ENCODE measurements at places on chromosomes 16 and 17.

GRCh38 chr17:72467841-72468653 lies 347.2 kb downstream of the SOX9 start:
- ATAC-seq: no peak

DNA sequence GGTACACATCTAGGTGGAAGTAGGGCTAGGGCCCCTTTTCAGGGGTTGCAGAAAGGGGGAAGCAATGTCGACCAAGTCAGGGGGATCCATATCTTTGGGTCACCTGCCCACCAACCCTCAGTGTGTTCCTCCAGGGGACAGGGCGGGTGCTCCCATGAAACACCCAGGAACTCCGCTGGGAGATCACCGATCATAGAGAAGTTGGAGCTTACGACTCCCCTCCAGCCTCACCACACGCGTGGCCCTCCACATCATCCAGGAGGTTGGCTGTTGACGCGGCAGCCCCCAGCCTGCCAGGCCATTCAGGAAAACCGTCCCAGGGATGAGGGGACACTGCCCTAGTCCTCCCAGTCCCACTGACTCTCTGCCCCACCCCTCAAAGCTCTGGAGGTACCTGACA lies 17.3 kb upstream of the MRPS23 start:
- no peak for ATAC-seq

DNA sequence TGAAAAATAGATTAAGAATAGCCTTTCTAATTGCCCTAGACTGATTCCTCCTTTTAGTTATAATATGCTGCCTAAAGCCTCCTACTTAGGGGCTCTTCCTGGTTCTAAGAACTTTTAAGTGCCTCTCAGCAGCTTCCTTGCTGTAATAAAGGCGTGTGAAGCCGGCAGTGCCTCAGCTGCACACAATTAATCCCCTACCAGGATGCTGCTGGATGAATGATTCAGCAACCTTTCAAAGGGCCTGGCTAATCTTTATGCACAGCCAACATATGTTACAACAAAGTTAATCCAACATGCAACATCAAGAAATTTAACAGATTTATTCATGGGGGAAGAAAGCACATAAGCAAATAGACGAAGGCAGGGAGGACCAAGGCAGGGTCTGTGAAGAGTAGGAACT lies 145.2 kb downstream of the PMP22 start:
- no peak for ATAC-seq

DNA sequence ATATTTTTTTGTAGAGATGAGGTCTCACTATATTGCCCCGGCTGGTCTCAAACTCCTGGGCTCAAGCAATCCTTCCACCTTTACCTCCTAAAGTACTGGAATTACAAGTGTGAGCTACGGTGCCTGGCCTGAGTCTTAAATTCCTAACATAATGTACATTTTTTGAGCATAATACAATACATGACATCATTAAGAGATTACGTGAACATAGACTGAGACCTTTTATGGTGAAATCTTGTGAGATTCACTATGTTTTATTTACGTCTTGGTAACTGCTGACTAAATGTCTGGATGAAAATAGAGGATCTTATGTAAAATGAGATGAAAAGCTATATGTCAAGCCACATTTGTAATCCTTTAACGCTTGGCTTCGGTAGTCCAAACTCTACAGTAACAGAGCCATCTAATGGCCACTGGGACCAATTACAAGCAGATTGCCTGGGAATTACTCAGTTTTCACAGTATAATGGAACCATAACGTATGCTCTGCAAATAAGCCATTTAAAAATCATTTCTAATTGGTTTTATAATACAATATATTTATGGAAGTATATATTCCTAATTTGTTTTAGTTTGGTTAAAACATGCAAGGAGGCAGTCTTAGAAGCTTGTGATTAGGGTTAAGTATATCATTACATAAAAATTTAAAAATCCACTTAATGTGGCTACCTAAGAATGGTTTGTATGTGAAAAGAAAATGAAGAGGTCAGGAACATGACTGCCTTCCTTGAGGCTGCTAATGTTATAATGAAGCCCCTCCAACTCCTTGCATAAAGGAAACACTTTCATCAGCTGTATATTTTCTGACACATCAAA lies 8.1 kb upstream of the EFCAB13 start:
- peak; percentile 65 for ATAC-seq

DNA sequence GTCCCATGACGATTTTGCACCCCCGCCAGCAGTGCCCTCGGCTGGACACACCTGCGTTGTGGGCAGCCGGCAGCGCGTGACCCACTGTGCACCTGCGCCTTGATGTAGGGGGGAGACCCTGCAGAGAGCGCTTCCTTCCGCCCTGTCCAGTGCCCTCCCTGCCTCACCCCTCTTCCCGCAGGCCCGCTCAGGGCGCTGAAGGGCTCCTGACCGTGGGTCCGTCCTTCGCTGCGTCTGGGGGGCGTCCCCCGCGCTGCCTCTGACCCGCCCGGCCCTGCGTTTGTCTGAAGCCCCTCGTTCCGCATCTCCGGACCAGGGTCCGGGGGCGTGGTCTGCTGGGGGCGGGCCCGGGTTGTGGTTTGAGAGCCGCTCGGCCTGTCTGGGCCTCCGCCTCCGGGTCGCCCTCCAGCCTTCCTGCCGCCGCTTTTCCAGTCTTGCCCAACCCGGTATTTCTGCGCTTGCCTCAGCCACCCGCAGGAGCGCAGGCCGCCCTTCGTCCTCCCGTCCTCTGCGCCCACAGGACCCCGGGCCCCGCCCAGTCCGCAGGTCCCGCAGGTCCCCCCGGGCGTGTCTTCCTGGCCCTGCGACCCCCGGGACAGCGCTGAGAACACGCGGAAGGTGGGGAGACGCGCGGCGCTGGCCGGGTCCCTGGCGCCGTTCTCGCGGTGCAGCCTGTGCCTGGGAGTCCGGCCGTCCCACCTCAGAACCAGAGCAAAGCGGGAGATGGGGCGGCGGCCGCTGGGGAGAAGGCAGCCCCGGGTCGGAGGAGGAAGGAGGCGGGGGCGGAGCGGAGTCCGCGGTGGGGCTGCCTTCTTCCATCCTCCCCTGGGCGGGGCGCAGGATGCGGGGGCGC lies 4.0 kb upstream of the IL17C start:
- peak; percentile 5 for ATAC-seq

DNA sequence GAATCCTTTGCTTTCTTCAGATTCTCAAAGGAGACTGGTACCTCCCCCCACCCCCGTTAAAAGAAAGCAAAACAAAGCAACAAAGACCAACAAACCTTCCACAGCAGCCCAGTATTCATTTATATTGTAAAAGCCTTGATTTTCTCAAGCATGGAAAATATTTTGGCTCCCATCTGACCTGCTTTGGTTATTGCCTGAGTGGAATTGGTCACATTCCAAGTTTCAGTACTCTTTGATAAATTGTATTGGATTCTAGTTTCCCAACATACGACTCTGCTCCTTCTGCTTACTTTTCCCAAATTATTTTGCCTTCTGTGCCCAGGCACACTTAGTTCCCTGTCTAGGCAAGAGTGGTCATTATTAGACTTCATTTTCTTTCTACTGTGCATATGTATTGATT lies 1.3 kb downstream of the ABCC11 start:
- no peak for ATAC-seq

GRCh38 chr16:86786338-86786737 lies 208.0 kb downstream of the FOXL1 start:
- no peak for ATAC-seq

DNA sequence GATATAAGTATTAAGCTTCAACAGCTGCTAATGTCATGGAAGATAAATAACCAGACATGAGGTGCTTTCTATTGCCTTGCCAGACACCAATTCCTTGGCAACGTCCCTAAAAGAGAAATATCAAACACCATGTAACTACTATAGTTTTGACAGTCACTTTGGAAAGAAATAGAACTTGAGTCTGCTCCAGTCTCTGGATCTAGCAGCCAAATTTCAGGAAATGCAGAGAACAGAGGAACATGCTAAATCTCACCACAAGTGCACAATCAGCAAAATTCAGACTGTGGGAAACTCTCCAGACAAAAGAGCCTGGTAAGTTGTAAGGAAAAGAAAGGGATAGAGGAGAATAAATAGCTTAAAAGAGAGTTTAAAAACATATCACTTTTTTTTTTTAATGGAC lies 28.4 kb upstream of the TANC2 start:
- ATAC-seq: no peak

DNA sequence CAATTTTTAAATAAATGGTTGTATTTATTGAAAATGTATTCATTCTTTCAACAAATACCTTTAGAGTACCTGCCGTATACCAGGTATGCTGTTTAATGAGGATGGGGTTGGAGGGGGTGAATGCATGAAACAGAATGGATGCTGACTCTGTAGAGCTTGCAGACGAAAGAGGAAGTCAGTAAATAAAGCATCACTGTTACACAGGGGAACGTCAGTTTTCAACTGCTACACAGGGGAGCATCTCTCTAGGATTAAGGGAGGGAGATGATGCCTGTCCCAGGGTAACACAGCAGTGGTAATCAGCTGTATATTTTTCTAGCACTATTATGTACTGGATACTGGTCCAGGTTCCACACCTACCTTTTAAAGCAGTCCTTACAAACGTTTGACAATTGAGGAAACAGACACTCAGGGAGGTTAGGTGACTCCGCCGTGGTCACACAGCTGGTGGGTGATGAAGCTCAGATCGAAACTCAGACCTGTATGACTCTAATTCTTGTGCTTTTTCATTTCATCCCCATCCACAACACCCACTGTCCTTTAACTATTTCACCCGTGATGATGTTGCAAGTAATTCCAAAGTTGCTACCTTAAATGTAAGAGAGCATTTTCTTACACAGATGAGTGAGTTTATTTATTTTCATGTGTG lies 452.1 kb upstream of the HSBP1 start:
- ATAC-seq: no peak

DNA sequence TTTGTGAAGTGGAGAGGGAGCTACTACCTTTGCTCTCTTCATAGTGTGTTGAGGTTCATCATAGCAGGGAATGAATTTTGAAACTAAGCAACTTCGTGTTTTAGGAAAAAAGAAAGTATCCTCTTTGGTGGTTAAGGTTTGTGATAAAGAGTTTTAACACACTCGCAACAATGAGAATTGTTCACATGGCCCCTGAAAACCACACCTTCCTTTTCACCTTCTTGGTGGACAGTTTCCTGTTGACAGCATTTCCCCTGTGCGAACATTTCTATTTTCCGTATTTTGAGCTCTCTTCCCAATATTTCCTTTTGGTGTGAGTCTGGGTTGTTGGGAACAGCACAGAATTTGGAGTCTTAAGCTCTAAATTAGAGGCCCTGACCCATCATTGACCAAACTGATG lies 3.8 kb downstream of the OR4D2 start:
- no peak for ATAC-seq
